Tibial nerve (tissue), 4 donors: ENCODE measurements at places on chromosomes 12 and 14. TPM values are rescaled to one million over a fixed set of nuclear protein-coding genes. Genes with fewer than 3 reads are reported as not detected.

DNA sequence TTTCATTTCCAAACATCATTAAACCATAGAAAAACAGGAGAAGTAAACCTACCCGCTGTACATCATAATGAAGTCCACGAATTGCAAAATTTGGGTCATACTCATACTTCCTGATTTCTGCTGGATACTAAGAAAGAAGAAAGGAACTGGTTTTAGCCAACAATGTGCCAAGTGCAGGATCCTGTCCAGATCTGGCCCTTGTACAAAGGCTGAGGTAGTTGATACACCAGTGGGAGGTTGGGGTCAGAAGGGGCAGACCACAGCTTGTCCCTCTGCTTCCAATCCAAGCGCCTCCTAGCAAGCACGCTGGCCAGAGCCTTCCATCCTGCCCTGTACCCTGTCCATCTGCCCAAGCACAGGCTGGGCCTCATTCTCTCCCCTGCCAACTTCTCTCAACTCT lies 34.2 kb downstream of the NT5DC3 start:
- no peak overlapping the region for H3K27ac ChIP-seq
- no peak for DNase-seq
- H3K4me3 ChIP-seq = no peak overlapping the region
- no peaks in the 10 kb centered on the region for H3K36me3 ChIP-seq

- H3K27me3 ChIP-seq = no peaks in the 10 kb centered on the region
- H3K36me3 ChIP-seq = no peaks in the 10 kb centered on the region
- H3K27ac ChIP-seq = no peak overlapping the region
- no peak overlapping the region for H3K4me3 ChIP-seq
- no peak for DNase-seq
These were observed 954.8 kb upstream of the SEL1L start for GRCh38 chr14:82488473-82488872.

DNA sequence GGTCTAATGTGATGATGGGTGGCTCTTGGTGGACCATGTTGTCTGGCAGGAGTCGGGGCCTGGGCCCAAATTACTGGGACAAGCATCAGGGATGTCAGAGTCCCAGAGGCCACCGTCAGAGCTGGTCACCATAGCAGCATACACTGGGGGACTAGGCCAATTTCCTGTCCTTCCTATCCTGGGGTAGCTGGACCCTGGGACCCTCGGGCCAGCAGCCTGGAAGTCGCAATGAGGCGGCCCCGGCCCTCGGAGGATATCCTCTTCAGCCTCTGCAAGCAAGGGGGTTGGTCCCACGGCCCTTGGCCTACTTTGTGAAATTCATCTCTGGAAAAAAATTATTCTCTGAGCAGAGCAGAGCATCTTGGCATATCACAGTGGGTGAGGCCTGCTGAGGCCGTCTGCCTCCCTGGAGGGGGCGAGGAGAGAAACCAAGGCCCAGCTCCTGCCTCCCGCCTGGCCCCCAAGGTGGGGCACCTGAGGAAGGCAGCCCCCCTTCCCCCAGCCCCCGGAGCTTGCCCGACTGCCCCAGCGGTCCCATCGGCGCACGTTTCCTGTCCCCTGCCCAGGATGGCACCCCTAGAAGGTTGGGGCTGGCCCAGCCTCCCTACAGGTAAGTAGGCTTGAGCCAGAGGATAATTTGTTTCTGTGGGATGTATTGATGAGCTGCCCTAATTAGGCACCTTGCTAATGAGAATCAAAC lies 135.0 kb upstream of the MYL2 start:
- no peak overlapping the region for H3K27ac ChIP-seq
- no peaks in the 10 kb centered on the region for H3K4me1 ChIP-seq
- H3K27me3 ChIP-seq = no peaks in the 10 kb centered on the region
- H3K36me3 ChIP-seq = no peaks in the 10 kb centered on the region
- H3K4me3 ChIP-seq = no peak overlapping the region

- H3K27me3 ChIP-seq = no peaks in the 10 kb centered on the region
- H3K36me3 ChIP-seq = no peaks in the 10 kb centered on the region
- DNase-seq = no peak
- no peak overlapping the region for H3K4me3 ChIP-seq
These were observed 859.7 kb downstream of the GALC start for GRCh38 chr14:87133073-87133801.

DNA sequence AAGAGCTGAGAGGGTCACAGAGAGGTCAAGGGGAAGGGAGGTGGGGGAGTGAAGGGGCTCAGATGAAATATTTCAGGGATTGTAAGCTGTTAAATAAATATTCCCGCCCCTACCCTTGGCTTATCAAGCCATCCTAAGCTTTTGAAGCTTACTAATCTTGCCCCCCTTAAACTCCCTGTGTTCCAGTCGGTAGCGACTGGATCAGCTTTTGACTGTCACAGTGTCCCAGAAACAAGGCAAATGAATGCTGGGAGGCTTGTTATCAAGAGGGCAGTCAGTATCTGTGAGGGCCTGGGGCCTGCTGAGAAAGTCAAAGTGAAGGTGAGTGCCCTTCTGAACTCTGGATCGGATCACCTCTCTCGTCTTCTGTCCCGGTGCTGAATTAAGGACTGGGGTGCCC lies 128.1 kb downstream of the DACT1 start:
- no peaks in the 10 kb centered on the region for H3K36me3 ChIP-seq
- H3K27ac ChIP-seq = no peak overlapping the region
- no peak for DNase-seq
- H3K4me3 ChIP-seq = no peak overlapping the region
- H3K4me1 ChIP-seq = no peaks in the 10 kb centered on the region

DNA sequence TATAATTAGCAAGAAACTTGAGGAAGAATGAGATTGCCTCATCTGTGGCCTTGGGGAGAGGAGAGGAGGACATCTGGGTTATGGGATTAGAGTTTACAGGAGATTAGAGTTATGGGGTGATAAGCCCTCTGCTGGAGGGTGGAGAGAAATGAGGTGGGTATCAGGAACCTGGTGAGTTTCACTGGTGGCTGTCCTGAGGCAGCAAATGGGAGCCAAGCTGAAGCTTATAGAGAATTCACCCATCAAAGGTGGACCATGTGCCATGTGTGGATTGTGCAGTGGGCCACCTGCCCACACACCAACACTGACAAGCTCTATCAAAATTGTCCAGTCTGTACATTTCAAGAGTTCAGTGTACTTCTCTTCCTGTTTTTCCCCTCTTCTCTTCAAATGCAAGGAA lies 135.3 kb downstream of the AEBP2 start:
- H3K4me1 ChIP-seq = peaks cover 23% of the 10 kb centered on the region
- no peak overlapping the region for H3K4me3 ChIP-seq
- H3K27me3 ChIP-seq = no peaks in the 10 kb centered on the region

DNA sequence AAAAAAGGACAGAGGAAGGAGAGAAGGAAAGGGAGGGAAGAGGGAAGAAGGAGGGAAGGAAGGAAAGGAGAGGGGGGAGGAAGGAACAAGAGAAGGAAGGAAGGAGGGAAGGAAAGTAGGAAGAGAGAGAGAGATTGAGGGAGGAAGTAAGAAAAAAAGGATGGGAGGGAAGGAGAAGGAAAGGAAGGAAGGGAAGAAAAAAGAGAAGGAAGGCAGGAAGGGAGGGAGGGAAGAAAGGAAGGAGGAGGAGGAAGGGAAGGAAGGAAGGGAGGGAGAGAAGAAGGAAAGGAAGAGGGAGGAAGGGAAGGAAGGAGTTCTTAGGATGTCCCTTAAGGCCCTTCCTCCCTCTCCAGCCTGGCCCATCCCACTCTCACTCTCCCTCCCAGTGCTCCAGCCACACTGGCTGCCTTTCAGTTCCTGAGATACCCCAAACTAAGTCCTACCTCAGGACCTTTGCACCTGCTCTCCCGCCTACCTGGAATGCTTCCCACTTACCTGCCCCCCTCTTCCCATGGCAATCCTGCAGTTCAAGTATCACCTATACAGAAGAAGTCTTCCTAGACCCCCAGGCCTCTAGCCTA lies 21.7 kb upstream of the MSI1 start:
- H3K27me3 ChIP-seq = no peaks in the 10 kb centered on the region
- no peak overlapping the region for H3K27ac ChIP-seq
- no peaks in the 10 kb centered on the region for H3K4me1 ChIP-seq
- no peak overlapping the region for H3K4me3 ChIP-seq
- H3K36me3 ChIP-seq = no peaks in the 10 kb centered on the region
- no peak for DNase-seq

- H3K36me3 ChIP-seq = no peaks in the 10 kb centered on the region
- H3K4me1 ChIP-seq = no peaks in the 10 kb centered on the region
- no peak for DNase-seq
These were observed 95.1 kb upstream of the PTPRB start for GRCh38 chr12:70732287-70732686.

GRCh38 chr14:77264466-77265186 lies 6.4 kb downstream of the NGB start:
- no peak for DNase-seq
- H3K4me1 ChIP-seq = no peaks in the 10 kb centered on the region
- H3K27me3 ChIP-seq = peaks cover 32% of the 10 kb centered on the region
- no peak overlapping the region for H3K4me3 ChIP-seq

DNA sequence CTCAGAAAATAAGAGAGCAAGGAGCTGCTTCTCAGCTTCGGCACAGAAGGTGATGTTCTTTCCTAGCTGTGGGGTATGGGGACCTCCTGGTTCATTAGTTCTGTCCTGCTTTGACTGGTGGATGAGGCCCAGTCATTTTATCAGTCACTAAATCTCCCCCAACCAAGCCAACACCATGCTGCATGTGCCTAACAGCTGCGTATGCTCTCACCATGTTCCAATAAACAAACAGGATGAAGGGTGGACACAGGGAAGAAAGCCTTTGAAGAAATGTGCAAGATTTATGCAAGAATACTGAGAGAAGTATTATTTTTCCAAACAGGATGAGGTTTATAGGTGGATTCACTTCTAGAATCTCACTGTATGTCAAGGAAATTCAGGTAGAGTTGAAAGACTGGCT lies 156.2 kb downstream of the TMEM132C start:
- H3K4me3 ChIP-seq = no peak overlapping the region
- H3K27me3 ChIP-seq = no peaks in the 10 kb centered on the region
- no peak overlapping the region for H3K27ac ChIP-seq
- DNase-seq = no peak
- H3K36me3 ChIP-seq = no peaks in the 10 kb centered on the region

- no peak for DNase-seq
- H3K4me1 ChIP-seq = no peaks in the 10 kb centered on the region
- H3K4me3 ChIP-seq = no peak overlapping the region
- H3K27me3 ChIP-seq = no peaks in the 10 kb centered on the region
- H3K27ac ChIP-seq = no peak overlapping the region
- peaks cover 1% of the 10 kb centered on the region for H3K36me3 ChIP-seq
These were observed 30.9 kb downstream of the TDP1 start for GRCh38 chr14:89986462-89987160.

GRCh38 chr12:614411-614970 lies 48.8 kb downstream of the NINJ2 start:
- no peak overlapping the region for H3K4me3 ChIP-seq
- no peak for DNase-seq
- no peaks in the 10 kb centered on the region for H3K36me3 ChIP-seq
- H3K4me1 ChIP-seq = no peaks in the 10 kb centered on the region

- H3K27me3 ChIP-seq = no peaks in the 10 kb centered on the region
- no peak overlapping the region for H3K4me3 ChIP-seq
- H3K4me1 ChIP-seq = no peaks in the 10 kb centered on the region
- DNase-seq = no peak
These were observed 19.0 kb upstream of the GOLGA3 start for GRCh38 chr12:132847363-132848356.

- H3K27me3 ChIP-seq = no peaks in the 10 kb centered on the region
- no peak overlapping the region for H3K4me3 ChIP-seq
These were observed 4.1 kb upstream of the RERG start for GRCh38 chr12:15225136-15225862.

DNA sequence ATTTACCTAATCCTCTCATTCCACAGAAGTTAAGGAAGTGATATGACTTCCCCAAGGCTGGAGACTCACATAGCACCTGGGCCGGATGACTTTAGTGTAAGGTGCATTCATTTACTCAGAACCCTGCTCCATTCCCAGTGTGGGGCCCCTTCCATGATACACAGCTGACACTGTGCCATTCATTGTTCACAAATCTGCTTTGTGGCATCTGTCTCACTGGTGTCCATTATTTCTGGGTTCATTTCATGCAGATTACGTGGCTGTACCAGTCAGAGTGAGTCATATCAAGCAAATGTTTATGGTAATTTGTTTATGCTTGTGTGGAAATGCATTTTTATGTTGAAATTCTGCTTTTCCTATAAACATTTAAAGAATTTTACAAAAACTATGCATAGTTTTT lies 5.2 kb downstream of the ANO4 start:
- no peak overlapping the region for H3K4me3 ChIP-seq
- no peaks in the 10 kb centered on the region for H3K4me1 ChIP-seq
- H3K27ac ChIP-seq = no peak overlapping the region

DNA sequence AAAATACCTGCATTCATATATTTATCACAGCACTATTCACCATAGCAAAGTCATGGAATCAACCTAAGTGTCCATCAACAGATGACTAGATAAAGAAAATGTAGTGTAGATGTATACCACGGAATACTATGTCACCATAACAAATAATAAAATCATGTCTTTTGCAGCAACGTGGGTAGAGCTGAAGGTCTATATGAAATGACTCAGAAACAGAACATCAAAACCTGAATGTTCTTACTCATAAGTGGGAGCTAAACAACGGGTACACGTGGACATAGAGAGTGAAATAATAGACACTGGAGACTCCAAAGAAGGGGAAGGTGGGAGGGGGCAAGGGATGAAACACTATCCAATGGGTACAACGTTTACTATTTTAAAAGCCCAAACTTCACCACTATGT lies 37.9 kb downstream of the SLC38A1 start:
- DNase-seq = no peak
- no peak overlapping the region for H3K27ac ChIP-seq
- H3K4me1 ChIP-seq = no peaks in the 10 kb centered on the region

PFDN5 gene
- 673 TPM for total RNA-seq

KLHL33 gene
- total RNA-seq = 2.2 TPM

NOXRED1 gene
- total RNA-seq = 9.0 TPM
